ENCODE measurements at places on chromosomes 5 and 9. TPM values are rescaled to one million over a fixed set of nuclear protein-coding genes. Genes with fewer than 3 reads are reported as not detected.

Gene CTSV
- total RNA-seq = 11.2 TPM

Gene PDE8B
- 0.07 TPM for total RNA-seq

Gene PCDHGA1
- 0.71 TPM for total RNA-seq

Gene SLC1A3
- total RNA-seq = 17.0 TPM

Gene NIM1K
- 0.07 TPM for total RNA-seq

Gene PLPP1
- total RNA-seq = 68.1 TPM

Gene GARIN3
- not detected for total RNA-seq

Gene GFI1B
- total RNA-seq = 0.30 TPM

Gene CDC20B
- total RNA-seq = not detected

Gene CORO2A
- 3.6 TPM for total RNA-seq

Gene ZNF454
- 0.54 TPM for total RNA-seq

Gene SGCD
- 1.7 TPM for total RNA-seq

Gene MYMK
- not detected for total RNA-seq

Gene DDX4
- not detected for total RNA-seq

Gene FGF10
- total RNA-seq = not detected

Gene TTC16
- not detected for total RNA-seq

Gene HSPB3
- total RNA-seq = 4.9 TPM

Gene LRRC19
- total RNA-seq = not detected

Gene SOWAHA
- 0.10 TPM for total RNA-seq

Gene SLC6A7
- total RNA-seq = not detected

Gene FLT4
- total RNA-seq = not detected

Gene SPATA31C1
- total RNA-seq = not detected

Gene FOXD4L5
- total RNA-seq = 0.07 TPM

Gene SPZ1
- not detected for total RNA-seq

Gene TEX48
- total RNA-seq = not detected

Gene RNF180
- total RNA-seq = not detected

Gene CCDC152
- total RNA-seq = 3.0 TPM

Gene EFNA5
- 2.5 TPM for total RNA-seq

Gene FOXD4
- total RNA-seq = 0.05 TPM

Gene IL6ST
- 82.5 TPM for total RNA-seq

Gene IFNA2
- total RNA-seq = not detected

Gene NMUR2
- not detected for total RNA-seq

Gene SWI5
- 61.4 TPM for total RNA-seq

Gene PPIC
- 139 TPM for total RNA-seq
